ENCODE measurements at places on chromosomes 5 and 9.

DNA sequence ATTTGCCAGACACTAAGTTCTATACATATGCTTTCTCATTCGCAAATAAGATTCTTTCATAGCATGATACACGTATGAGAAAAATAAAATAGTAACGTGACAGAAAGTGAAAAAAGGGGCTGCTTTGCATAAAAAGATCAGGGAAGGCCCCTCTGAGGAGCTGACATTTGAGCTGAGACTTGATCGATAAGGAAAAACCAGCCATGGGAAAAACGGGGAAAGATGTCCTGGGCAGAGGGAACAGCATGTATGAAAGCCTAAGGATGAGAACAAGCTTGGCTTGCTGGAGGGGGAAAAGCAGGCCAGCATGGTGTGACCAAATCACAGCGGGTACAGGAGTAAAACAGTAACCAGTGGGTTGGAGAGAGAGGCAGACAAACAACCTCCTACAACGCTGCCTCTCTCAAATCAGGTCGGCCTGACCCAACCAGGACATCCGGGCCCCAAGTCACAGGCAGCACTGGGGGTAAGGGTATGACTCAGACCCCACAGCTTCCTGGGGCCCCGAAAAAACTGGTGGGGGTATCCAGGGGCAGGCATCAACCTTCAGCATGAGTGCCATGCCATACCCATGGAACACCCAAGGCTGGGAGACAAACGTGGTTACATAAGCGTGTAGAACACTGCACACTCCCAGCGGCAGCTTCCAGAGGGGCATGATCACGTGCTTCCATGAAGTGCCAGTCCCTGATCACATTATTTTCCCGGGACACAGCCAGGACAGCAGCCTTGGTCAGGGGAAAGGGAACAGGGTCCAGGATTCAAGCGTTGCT, 2.2 kb downstream of the TNIP1 start:
- peak; percentile 72 for DNase-seq

DNA sequence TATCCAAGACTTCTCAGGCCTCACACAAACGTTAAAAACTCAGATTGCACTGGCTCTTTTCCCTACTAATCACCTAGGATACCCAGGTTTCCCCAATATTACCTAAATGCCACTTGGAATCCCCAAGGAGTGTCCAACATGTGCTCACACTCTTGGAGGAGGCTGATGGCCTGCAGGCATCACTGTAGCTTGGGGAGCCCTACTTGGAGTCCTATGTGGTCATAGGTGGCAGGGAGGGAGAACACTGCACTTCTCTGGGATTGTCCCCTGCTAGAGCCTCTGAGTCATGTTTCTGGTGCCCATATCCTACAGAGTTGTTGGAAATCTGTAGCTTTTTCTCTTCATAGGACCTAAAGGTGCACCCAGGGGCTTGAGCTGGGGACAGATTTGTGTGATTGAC, 433.7 kb downstream of the ARHGEF28 start:
- no peak for DNase-seq

- DNase-seq: no peak
Measured at GRCh38 chr9:17005056-17005823, 129.6 kb upstream of the CNTLN start.

GRCh38 chr5:95668216-95668615, 14.6 kb downstream of the SPATA9 start:
- no peak for DNase-seq

GRCh38 chr9:120362446-120362845, 217.5 kb downstream of the CDK5RAP2 start:
- no peak for DNase-seq

GRCh38 chr9:93378276-93378675, 73.2 kb upstream of the FAM120A start:
- DNase-seq: no peak

DNA sequence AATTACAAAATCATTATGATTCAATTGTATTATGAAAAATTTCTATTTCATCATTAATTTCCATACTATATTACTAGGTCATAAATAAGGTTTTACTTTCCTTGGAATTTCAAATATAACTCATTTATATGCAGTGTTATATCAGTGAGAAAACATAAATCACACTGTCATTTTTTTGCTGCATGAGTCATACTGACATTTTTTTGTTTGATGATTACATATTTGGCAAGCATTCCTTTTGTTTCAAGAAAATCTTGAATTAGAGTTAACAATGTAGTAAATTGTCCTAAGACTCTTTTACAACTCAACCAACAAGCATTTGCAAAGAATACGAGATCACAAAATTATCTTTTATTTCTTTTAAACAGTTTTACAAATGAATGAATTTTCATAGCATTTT, 298.4 kb upstream of the SEMA6A start:
- DNase-seq: no peak

Data from GM19239 (cell line).